Stimulated activated CD4-positive, alpha-beta T cell treated with anti-CD3 and anti-CD28 coated beads, Interleukin-1b, Interleukin-23, amount 100 ng/mL, for 4 hours (primary cell): ENCODE measurements at places on chromosomes 5 and 9.

DNA sequence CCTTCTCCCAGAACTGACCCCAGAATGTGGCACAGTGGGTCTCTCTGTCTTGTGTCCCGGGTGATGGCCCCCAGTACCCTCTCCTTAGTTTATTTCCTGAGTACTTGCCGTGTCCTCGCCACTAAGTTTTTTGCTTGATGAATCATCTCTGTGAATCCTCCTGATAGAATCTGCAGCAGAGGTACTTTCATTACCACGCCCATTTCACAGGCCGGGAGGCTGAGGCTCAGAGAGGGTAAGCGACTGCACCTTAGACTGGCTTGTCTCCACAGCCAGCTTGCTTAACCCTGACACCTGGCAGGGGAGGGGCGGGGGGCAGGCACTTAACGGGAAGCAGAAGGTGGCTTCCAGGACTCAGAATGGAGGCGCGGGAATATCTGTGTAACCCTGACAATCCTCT is 7.9 kb upstream of the IER5L start:
- DNase-seq: no peak

- no peak for DNase-seq
Measured at GRCh38 chr9:125603478-125604021, 103.5 kb downstream of the MAPKAP1 start.

GRCh38 chr5:88678770-88679381 is 204.1 kb downstream of the MEF2C start:
- no peak for DNase-seq

DNA sequence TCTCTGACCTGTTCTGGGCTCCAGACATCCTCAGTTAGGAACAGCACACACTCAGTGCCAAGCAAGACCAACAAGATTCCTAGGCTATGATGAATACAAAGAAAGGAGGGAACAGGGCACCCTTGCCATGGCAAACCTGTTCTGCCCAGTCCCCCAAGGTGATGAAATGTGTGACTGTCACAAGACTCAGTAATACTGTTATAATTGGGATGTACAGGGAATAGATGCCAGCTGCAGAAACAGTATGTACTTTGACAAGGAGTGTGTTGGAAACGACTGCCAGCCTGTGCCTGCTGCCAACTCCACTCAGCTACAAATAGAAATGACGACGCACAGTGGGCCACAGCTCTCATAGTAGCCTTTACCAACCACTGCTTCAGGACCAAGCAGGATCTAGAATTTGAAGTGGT is 453.0 kb downstream of the EFNA5 start:
- no peak for DNase-seq

DNA sequence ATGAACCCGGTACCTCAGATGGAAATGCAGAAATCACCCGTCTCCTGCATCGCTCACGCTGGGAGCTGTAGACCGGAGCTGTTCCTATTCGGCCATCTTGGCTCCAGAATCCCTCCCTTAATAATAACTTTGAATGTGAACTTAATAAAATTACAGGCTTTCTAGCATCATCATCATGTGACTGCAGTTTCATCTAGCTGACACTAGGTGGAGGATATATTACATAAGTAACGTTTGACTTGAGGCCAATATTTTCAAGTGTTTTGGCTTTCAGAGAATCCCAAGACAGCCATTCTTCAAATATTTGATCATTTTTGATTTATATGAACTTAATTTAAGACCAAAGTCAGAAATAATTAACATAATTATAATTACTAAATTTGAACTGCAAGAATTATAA is 474.9 kb upstream of the CDH10 start:
- DNase-seq: no peak

- no peak for DNase-seq
Measured at GRCh38 chr5:51599587-51599986, 216.3 kb downstream of the ISL1 start.

DNA sequence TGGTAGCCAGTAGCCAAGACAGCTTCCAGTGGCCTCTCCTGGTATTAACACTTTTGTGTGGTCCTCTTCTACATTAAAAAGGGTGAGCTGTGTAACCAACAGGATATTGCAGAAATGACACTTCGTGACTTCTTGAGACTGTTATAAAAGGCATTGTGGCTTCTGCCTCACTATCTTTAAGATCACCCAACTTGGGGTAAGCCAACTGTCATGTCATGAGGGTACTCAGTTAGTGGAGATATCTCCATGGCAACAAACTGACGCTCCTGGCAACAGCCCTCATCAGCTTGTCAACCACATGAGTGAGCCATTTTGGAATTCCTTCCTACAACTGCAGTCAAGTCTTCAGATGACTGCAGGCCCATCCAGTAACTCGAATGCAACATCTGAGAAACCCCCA is 121.7 kb downstream of the DEPDC1B start:
- no peak for DNase-seq
